ENCODE measurements at places on chromosomes 16 and 17. TPM values are rescaled to one million over a fixed set of nuclear protein-coding genes. Genes with fewer than 3 reads are reported as not detected.

- no peak for DNase-seq
Observed at GRCh38 chr16:63201851-63202250, 1165.6 kb upstream of the CDH8 start.

SLC35G6 gene
- total RNA-seq: not detected

MEIOB gene
- not detected for total RNA-seq

PIPOX gene
- 3.0 TPM for total RNA-seq

SLC16A13 gene
- 7.0 TPM for total RNA-seq
